ENCODE measurements at places on chromosomes 13 and 19.
A peak's percentile ranks its signal among the peaks of the same experiment; 100 is the strongest.

DNA sequence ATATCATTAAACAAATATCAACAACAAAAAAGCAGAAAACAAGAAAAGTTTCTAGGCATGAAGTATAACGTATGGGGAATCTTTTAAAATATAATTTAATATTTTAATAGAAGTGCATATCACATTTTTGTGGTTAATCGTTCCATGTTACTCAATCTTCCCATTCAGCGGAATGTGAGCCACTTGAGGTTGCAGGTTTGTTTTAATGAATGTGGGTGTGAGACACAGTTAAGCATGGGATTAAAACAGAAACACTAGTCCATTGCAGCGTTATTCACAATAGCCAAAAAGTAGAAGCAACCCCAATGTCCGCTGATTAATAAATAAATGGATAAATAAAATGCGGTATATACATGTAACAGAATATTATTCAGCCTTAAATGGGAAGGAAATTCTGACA, 146.0 kb downstream of the NDFIP2 start:
- no peak for DNase-seq

GRCh38 chr19:30253581-30253996, 118.6 kb upstream of the ZNF536 start:
- no peak for DNase-seq

- no peak for DNase-seq
Observed at GRCh38 chr19:35514282-35514809, 897 bp upstream of the DMKN start.

GRCh38 chr13:30033681-30034457, 183.5 kb upstream of the UBL3 start:
- DNase-seq, result no peak

- no peak for DNase-seq
Observed at GRCh38 chr13:113616991-113617749, 32.6 kb downstream of the TFDP1 start.

- DNase-seq, result no peak
Observed at GRCh38 chr13:52983836-52984235, 44.8 kb upstream of the OLFM4 start.

GRCh38 chr13:30308548-30308947, 1.2 kb upstream of the KATNAL1 start:
- no peak for DNase-seq

DNA sequence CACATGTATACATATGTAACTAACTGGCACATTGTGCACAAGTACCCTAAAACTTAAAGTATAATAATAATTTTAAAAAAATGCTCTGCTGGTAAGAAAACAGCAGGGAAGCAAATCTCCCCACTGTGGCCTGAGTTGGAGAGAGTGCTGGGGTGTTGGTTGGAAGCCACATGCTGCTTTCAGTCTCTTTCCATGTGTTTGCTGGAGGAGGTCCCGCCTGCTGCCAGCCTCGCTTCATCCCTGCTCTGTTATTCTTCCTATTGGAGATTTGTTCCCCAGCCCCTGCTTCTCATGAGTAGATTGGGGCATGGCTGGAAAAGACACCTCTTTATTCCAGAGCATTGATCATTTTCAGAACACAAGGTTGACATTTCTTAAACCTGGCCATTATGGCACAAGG, 230.5 kb downstream of the FGF9 start:
- DNase-seq, result no peak

GRCh38 chr13:27522847-27523246, 72.5 kb upstream of the MTIF3 start:
- DNase-seq, result no peak

DNA sequence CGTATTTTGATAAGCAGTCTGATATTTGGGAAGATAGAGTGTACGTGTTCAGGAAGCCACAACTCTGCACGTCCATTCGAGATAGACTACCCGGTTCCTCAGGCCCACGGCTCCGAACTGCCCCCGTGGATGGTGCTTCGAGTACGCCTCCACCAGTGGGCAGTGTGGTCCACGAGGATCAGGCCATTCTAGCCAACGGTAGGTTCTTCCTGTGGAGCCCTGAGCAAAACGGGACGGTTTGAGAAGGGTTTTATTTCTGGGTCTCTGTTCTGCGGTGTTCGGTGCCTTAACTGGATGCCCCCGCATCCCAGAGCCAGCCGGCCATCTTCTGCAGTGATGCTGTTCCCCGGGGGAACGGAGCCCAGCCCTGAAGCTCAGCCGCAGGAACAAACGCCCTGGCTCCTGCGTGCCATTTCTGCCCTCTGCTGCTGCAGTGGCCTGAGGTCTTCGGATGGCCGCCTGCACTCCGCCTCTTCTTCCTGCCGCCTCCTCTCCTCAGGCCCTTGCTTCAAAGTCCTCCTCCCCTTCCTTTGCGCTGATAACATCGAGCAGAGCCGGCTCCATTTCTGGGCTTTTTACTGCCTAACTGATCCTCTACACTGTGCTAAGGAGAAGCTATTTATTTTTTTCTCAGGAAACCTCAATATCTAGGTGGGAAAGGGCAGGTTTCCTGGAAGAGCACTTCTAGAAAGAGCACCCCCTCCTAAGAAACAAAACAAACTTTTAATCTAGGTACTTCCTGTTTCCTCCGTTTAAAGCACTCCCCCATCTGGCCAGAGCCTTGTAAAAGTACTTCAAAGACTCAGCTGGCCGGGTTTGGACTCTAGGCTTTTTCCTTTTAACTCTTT, 36.2 kb upstream of the SLC46A3 start:
- DNase-seq, result no peak

GRCh38 chr19:16070366-16070990, 5.8 kb upstream of the TPM4 start:
- DNase-seq, result peak; percentile 89

- no peak for DNase-seq
Observed at GRCh38 chr13:91643394-91643793, 245.0 kb downstream of the GPC5 start.

DNA sequence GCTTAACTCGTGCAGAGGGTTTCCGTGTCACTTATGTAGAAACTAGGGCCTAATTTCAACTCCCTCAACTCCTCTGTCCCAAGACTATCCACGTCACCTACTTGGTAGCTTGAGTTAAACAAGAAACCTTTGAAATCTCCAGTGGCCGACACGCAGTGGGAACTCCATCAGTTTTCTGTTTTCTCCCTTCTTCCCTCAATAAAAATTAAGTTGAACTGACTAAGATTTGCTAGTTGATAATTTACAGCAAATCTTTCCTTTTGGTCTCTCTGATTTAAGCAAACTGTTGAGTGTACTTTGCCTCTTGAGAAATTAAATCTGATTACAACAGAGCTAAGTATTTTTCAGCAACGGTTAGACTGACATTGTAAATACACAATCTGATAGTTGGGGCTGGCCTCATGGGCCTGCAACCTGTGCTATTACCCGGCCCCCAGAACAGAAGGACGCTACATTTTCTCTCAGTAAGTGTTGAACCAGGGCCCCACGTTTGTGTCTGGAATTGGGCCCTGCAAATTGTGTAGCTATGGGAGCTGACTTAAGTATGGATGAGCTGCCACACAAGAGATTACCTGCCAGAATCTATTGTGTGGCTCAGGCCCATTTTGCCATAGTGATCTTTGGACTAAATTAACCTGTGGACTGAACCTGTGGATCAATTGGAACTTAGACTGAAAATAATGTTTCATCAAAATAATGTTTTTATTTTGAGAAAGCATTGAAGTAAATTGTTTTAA, 708 bp upstream of the ESD start:
- DNase-seq, result no peak

GRCh38 chr13:34162544-34162933, 344.6 kb downstream of the RFC3 start:
- no peak for DNase-seq

GRCh38 chr13:44464471-44464870, 90.8 kb downstream of the SERP2 start:
- no peak for DNase-seq

DNA sequence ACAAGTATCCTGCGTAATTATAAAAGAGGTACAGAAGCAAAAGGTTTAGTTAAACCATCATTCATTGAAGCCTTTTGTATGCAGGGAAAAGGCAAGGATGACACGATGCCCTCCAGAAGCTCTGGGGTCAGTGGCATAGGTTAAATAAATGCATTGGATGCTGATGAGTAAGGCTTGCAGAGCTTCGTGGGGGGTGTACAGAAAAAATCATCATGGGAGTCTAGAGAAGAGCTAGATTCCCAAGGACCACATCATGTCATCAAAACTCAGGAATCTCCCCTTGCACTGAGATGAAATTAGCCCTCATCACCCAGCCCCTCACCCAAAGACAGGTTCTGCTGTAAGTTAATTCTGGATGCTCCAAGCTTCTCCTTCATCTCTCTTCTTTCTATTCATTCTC, 8.3 kb downstream of the FPR1 start:
- DNase-seq, result no peak
